ENCODE measurements at places on chromosomes 2 and 18.

GRCh38 chr2:29607038-29607420 is 314.4 kb downstream of the ALK start:
- DNase-seq, result no peak

DNA sequence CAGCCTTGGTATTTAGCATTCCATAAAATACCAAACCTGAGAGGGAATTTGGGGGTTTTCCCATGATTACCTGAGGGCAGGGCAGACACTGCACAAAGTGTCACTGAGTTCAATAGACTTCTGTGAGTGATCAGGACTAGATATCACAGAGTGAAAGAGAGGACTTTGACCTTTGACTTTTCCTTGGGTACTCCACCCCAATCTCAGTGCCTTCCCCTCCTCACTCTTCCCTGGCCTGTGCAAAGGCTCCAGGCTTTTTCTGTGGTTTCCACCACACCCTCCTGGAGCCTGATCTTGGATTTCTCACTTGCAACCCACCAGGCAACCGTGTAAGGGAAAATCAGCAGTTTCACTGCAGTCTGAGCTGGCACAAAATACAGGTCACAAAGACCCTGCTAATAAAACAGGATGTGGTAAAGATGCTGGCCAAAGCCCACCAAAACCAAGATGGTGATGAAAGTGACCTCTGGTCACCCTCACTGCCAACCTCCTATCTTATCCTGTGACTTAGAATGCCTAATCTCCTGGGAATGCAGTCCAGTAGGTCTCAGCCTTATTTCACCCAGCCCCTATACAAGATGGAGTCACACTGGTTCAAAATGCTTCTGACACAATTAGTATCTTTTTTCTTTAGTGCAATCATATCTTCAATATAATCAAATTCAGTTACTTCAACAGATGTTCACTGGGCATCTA is 64.0 kb downstream of the BOD1L2 start:
- DNase-seq, result no peak

GRCh38 chr2:42618972-42619371 is 50.5 kb downstream of the MTA3 start:
- DNase-seq, result no peak

- no peak for DNase-seq
Measured at GRCh38 chr18:21369146-21369545, 127.1 kb downstream of the GREB1L start.

GRCh38 chr2:5242751-5243150 is 449.4 kb upstream of the SOX11 start:
- no peak for DNase-seq

GRCh38 chr2:176709149-176709951 is 440.1 kb downstream of the MTX2 start:
- DNase-seq, result no peak

- no peak for DNase-seq
Measured at GRCh38 chr2:39481611-39482010, 44.5 kb upstream of the MAP4K3 start.

- no peak for DNase-seq
Measured at GRCh38 chr2:127818794-127819425, 7.9 kb upstream of the WDR33 start.

DNA sequence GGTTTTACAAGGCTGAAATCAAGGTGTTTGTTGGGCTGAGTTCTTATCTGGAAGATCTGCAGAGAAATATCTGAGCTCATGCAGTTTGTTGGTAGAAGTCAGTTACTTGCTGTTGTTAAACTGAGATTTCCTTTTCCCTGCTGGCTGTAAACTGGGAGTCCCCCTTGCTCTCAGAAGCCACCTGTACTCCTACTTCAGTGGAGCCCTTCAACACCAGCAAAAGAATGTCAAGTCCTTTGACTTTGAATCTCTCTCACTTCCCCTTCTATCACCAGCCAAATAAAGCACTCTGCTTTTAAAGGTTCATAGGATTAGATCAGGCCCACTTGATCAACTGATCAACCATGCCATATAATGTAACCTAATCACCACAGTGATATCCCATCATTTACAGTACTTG is 252.2 kb upstream of the CDH7 start:
- no peak for DNase-seq
